Endothelial cell (in vitro differentiated cells): ENCODE measurements at places on chromosomes 2 and 18. TPM values are rescaled to one million over a fixed set of nuclear protein-coding genes. Genes with fewer than 3 reads are reported as not detected.

The LRRTM1 gene
- not detected for total RNA-seq

The SNORC gene
- 5.6 TPM for total RNA-seq

The KIAA1328 gene
- 9.2 TPM for total RNA-seq

The TMEM163 gene
- total RNA-seq, result 150 TPM
